ENCODE measurements at places on chromosomes 2 and 18.

DNA sequence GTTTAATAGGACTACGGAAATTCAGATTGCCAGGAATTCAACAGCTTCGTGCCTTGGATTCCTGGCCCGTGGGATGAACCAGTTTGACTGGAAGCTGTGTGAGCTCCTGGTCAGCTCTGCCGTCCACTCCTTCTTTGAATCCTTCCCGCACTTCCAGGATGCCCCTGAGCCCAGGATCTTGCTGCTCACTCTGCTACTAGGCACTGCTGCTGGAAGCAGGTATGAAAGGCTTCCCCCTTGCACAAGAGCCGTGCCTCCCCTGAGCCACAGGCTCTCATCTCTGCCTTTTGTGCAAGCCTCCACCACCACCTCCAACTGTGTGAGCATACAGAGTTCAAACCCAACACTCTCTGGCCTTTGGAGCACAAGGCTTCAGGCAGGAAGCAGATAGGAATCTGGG lies 34.9 kb downstream of the EN1 start:
- no peak for DNase-seq

- DNase-seq = no peak
Observed at GRCh38 chr2:241168366-241168765, 18.1 kb downstream of the PPP1R7 start.

DNA sequence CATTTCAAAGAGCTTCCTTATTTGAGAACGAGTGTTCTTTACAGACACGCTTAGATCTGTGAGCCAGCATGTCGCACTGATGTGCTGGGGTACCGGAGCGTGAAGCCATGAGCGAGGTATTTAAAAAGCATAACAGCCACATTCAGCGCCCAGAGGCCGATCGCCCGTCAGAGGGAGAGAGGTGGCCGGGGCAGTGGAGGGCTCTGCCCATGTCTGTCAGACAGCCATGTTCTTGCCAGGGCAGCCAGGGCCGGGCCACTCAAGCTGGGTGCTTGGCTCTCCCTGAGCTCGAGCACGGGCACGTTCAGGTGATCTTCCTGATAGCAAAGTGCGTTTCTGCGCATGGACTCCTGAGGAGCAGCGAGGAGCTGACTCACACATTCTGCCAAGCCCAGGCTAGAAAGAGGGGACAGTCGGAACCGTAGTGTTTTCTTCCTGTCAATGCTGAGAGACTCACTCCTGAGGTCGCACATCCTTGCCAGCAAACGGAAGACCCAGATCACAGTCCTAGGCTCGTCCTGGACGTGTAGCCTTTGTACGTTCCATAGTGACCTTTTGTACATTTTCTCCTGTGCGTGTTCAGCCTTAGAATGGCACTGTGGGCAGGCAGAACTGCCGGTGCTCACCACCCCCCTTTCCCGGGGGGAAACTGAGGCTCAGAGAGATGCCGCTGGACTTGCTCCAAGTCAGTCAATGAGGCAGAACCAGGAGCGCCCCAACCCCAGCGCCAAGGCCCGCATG lies 100.7 kb downstream of the NFATC1 start:
- DNase-seq = no peak

DNA sequence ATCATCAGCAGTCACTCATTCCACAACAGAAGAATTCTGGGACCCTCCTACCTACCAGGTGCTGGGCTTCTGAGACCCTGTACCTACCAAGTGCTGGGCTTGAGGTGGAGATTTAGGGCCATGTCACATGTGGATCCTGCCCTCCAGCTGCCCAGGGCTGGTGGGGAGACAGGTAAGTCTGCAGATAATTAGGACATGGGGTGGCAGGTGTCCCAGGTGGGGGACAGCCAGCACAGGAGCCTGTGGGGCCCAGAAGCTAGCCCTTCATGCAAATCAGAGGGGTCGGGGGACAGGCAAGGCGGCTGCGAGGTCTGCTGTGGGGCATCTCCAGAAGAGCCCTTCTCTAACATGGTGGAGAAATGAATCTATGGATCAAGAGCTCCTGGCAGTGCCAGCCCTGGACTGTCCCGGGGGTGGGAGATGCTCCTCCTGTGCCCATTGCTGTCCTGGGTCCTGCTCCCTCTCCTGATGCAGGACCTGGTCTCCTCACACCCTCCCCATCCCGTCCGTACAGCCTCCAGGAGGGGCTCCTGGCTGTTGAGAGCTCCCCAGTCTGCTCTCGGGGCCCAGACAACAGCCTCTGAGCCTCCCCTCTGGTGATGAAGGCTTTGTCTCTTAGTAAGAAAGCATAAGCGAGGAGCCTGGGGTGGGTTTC lies 106.3 kb upstream of the GLI2 start:
- no peak for DNase-seq

- no peak for DNase-seq
Observed at GRCh38 chr2:71923887-71924533, 223.7 kb downstream of the CYP26B1 start.

Data from NCI-H187 treated with DMSO at 0.1 percent for 48 hours (cell line).